ENCODE measurements at places on chromosomes 16 and 17.

DNA sequence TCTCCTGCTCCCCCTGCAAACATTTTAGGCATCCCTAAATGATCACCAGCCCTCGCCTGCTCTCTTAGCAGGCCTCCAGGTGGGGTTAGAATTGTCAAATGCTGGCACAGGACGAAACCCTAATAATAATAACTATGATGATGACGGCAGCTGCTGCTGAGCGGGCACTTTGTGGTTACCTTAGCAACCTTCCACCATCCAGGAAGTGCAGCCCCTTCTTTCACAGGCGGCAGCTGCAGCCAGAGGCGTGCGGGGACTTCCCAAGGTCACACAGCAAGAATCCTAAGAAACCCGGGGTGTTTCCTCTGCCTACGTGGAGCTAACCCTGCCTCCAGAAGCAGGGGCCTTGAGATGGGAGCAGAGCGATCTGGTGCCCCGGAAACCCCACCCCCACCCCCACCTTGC lies 22.4 kb upstream of the EIF1 start:
- no peak for DNase-seq

DNA sequence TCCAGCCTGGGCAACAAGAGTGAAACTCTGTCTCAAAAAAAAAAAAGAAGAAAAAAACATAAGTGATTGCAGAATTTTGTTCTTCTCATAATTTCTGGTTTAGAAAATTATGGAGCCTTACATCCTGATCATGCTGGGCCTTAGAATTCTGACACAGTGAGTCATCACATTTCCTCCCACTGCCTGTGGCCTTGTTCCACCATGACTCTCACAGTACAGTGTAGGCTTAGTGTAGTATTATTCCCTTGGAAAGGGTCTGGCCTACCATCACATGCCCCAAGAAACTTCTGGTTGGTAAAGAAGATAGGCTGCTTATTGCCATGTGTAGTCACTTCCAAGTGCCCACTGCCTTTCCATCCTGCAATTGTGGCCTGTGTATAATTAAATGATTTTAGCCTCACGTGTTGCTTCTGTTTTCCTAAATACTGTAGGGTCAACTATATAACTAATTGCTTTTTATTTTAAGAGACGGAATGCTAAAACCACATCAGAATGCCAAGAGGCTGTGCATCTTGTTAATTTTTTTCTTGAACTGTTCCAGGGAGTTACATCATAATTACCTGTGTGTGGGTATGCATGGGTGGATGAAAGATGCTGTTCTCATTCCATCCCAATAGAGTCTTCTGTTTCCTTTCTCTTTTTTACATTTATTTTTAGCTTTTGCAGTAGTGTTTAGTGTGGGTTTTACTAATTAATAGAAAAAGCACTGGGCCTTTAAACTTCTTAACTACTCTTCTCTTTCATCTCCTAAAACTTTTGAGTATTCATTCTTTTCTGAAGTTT lies 25.9 kb downstream of the OGFOD1 start:
- no peak for DNase-seq

GRCh38 chr16:84673561-84673960 lies 25.2 kb downstream of the KLHL36 start:
- no peak for DNase-seq

DNA sequence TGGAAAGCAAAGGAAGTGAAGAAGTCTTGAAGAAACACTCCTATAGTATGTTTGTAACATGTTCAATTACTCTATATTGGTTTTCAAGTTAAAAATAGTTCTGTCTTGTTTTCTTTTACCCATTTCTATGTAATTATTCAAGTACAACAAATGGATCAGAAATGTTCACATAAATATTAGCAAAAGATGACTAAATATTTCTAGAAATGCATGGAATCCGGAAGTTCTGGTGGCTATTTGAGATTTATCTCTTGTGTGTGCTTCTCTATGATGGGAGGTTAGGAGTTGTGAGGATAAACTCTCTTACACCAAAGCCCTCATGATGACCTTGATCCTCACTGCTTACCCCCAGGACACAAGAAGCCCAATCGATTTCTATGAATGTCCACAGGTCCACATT lies 237.5 kb downstream of the CDH8 start:
- DNase-seq: no peak

GRCh38 chr16:12501707-12502457 lies 301.8 kb downstream of the CPPED1 start:
- no peak for DNase-seq
